Stimulated activated CD4-positive, alpha-beta T cell treated with anti-CD3 and anti-CD28 coated beads, TNF-alpha, amount 100 ng/mL, for 1 hour (primary cell): ENCODE measurements at places on chromosomes 3 and 15.

GRCh38 chr3:32502946-32503286, 264 bp upstream of the CMTM6 start:
- DNase-seq, result no peak

- DNase-seq, result no peak
Measured at GRCh38 chr3:126105691-126106187, 21.8 kb upstream of the SLC41A3 start.

- DNase-seq, result no peak
Measured at GRCh38 chr3:177133860-177134815, 63.1 kb downstream of the TBL1XR1 start.

DNA sequence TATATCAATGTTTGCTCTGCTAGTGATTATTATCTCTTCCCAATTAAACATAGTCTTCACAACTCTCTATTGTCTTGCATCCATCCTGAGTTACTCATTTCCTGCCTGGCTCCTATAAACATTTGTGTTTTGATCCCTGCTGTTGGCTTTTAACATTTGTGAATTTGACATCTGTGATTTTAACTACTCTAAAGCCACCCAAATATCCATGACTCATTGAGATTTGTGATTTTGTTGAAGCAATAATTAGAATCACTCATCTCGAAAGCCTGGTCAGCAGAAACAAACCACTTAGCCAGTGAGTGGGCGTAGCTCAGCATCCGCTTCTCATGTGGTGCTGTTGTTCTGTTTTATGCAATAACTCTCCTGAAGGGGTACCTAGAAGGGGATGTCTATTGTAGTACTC, 174.3 kb upstream of the ZBTB20 start:
- DNase-seq, result no peak

- no peak for DNase-seq
Measured at GRCh38 chr15:99845009-99845408, 111.8 kb upstream of the LYSMD4 start.

DNA sequence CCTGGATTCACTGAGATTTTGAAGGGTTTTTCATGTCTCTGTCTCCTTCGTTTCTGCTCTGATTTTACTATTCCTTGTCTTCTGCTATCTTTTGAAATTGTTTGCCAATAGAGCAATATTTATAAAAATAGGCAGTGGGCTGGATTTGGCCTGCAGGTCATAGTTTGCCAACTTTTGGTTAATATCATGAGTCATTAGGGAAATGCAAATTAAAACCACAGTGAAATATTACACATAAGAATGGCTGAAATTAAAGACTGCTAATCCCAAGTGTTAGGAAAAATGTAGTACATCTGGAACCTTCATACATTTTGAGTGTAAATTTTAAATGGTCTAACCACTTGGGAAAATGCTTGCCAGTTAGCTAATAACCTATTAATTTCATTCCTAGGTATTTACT, 56.3 kb downstream of the ABI3BP start:
- DNase-seq, result no peak

DNA sequence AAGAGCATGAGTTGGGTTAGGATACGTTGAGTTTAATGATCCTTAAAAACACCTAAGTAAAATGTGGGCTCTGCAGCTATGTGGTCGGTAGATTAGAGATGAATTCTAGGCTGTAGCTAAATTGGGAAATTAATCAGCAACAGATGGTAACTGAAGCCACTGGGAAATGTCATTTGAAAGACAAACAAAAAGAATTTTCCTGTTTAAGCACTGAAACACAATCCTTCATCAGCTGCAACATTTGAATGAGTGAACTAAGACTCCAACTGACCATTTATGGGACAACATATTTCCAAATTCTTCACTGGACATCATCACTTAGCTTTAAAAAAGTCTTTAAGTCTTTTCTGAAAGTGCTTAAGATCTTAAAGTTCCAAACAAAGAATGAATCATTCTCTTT, 226.9 kb downstream of the ZNF385D start:
- no peak for DNase-seq

DNA sequence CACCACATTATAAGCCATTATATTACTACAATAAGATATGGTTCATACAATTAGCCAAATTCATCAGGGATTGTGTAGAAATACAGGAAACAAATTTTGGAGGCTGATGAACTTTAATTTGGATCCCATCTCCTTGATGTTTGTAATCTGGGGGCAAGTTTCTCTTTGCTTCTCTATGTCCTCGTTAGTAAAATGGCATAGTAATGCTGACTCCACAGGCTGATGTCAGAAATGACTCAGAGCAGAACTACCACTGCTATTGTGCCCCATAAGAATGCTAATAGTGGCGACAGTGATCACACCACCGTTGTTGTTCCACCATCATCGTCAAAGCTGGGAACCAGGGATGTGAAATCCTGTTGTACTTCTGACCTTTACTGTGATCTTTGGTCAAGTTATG, 722.3 kb upstream of the LMCD1 start:
- DNase-seq, result no peak

GRCh38 chr3:160016972-160017371, 28.3 kb downstream of the IL12A start:
- no peak for DNase-seq

DNA sequence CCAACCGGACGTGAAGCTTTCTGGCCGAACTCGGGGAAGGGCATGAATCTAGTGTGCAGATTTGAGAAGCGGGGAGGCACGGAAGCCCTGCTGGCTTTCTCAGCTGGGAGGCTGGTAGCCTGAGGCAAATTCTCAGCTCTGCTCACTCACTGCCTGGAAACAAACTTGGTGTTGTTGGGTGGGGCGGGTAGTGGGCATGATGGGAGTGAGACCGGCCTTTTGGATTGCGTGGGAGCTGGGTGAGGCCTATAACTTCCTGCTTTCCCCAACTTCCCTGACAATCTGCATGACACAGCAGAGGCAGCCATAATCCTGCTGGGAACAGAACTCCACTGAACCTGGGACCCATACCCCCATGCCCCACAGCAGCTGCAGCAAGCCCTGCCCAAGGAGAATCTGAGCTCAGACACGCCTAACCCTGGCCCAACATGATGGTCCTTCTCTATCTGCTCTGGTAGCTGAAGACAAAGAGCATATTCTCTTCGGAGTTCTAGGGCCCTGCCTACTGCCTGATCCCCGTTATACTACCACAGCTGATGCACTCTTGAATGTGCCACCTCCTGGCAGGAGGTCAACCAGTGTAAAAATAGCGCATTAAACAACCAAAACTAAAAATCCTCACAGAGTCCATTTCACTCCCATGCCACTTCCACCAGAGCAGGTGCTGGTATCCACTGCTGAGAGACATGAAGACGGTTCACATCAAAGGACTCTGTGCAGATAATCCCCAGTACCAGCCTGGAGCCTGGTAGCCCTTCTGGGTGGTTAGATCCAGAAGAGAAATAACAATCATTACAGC, 44.7 kb downstream of the CEP70 start:
- DNase-seq, result no peak

GRCh38 chr15:59380902-59381610, 8.4 kb upstream of the MYO1E start:
- no peak for DNase-seq

GRCh38 chr3:107235928-107236315, 141.3 kb upstream of the CCDC54 start:
- DNase-seq, result no peak

GRCh38 chr3:169780742-169781141, 7.5 kb downstream of the MYNN start:
- no peak for DNase-seq

- DNase-seq, result no peak
Measured at GRCh38 chr15:101489237-101489598, 289 bp downstream of the PCSK6 start.

- no peak for DNase-seq
Measured at GRCh38 chr3:8519774-8520448, 18.3 kb downstream of the LMCD1 start.

DNA sequence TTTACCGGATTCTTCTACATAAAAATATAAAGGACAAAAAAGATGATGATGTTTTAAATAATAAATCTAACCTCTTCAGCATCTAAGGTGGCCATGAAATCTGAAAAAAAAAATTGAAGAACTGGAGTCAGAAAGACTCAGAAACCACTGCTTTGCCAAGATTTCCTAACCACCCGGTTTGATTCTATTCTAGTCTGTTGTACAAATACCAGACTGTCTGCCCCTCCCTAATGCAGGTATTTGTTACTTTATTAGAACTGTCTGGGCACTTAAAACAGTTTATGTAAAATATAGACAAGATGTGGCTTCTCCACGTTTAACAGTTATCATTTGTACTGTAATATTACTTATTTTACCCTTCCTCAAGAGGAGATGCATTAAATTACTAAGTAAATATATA, 48.8 kb downstream of the UACA start:
- no peak for DNase-seq

GRCh38 chr3:99118381-99118780, 216.9 kb upstream of the DCBLD2 start:
- DNase-seq, result no peak

- no peak for DNase-seq
Measured at GRCh38 chr3:11093823-11094340, 60.4 kb upstream of the HRH1 start.

DNA sequence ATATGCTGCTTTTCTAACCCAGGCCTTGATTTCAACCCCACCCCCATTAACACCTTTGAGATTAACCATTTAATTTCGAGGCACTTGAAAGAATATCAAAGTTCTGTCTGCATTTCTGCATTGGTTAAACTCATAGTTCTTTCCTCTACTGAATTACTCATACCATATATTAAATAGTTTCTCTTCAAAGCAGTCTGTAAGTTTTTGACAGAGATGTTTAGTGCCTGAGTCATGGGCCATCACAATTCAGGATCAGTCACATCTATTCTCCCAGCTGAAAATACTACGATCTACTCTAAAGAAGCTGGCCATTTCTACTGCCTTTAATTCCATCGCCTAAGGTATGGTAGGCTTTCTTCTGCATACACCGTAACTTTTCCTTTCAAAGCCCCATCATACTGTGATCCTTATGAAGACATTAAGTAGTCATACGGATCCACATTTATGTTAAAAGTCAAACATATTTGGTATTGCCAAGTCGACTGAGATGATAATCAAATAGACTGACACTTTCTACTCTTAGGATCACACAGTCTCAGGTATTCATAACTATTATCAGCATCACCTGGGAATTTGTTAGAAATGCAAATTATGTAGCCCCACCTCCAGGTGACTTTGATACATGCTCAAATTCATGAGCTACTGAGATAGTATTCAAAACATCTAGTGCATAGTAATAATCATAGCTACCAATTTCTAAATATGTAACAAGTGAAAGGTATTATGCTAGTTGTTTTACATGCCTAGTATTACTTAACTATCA, 489.4 kb upstream of the IL12A start:
- no peak for DNase-seq

- DNase-seq, result no peak
Measured at GRCh38 chr15:88301311-88301710, 44.8 kb upstream of the NTRK3 start.

- DNase-seq, result no peak
Measured at GRCh38 chr3:10505050-10505790, at the start of gene ATP2B2. Gene ATP2B2, minus strand, starts transcription at chr3:10505586. Its CDS starts 56,043 bp downstream, at chr3:10449543.

DNA sequence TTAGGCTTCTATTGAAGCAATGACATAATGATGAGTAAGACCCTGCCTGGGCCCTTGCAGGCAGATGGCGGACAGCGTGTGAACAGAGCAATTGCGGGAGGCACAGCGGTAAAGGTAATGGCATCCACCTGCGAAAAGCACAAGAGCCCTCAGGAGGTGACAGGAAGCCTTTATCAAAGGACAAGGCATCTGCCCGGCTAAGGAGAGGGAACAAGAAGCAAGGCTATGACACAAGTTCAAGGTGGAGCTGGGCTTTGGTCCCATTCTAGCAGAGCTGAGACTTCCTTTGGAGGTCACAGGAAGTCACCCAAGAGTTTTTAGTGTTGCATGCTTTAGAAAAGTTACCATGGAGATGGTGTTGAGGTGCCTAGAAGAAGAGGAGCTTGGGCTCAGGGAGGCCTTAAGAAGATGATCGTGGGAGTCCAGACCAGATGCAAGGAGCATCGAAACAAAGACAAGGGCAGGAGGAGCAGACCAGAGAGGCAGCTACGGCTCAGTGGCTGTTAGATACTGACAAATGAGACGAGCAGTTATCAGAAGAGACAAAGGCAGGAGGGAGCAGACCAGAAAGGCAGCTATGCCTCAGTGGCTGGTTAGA, 34.5 kb downstream of the OSBPL10 start:
- DNase-seq, result no peak

- DNase-seq, result no peak
Measured at GRCh38 chr15:33007303-33007855, 187.1 kb downstream of the FMN1 start.
